ENCODE measurements at places on chromosomes 1 and 21.

GRCh38 chr1:215888159-215888558, 321.1 kb downstream of the KCTD3 start:
- no peak for DNase-seq

DNA sequence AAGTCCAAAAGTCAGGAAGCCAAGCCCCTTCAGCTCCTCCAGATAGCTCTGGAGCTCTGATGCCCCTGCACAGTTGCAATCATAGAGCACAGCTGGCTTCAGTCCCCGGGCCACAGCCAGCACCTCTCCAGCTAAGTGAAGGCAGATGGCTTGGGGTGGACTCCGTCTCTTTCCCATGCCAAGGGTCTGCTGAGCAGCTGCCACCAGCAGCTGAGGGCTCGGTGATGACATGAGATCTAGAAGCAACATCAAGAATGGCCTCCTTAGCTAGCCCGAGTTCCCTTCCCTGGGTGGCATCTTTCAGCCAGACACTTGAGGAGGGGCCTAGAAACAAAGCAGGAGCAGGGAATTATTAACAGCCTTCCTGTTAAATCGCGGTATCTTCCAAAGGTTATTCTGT, 973 bp downstream of the C1orf74 start:
- no peak for DNase-seq

GRCh38 chr1:91549041-91549735, 48.5 kb downstream of the CDC7 start:
- no peak for DNase-seq

GRCh38 chr1:76070538-76070937, 4.0 kb upstream of the ST6GALNAC3 start:
- peak; percentile 81 for DNase-seq

DNA sequence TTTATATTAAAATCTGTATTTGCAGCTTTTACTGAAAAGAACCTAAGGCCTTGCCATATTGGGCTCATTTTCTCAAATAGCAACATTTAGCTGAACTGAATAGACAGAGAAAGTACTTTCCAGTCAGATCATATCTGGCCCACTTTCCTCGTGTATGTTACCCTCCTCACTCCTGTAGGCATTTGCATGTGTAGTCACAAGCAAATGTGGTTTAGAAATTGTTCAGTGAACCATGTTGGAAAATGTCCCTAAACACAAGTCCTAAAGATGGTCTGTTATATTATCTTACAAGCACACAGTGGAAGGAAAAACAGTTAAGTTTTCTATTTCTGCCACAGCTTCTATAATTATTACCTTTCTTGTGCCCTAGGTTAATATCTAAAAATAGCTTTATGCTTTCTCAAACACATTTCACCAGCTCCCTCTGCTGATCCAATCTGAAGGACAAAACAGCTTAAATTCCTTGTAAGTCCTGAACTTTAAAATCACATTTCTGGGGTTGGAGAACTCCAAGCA, 606 bp upstream of the FMO4 start:
- DNase-seq: no peak

- DNase-seq: no peak
These were observed 131.8 kb upstream of the IPO9 start for GRCh38 chr1:201697174-201697573.

DNA sequence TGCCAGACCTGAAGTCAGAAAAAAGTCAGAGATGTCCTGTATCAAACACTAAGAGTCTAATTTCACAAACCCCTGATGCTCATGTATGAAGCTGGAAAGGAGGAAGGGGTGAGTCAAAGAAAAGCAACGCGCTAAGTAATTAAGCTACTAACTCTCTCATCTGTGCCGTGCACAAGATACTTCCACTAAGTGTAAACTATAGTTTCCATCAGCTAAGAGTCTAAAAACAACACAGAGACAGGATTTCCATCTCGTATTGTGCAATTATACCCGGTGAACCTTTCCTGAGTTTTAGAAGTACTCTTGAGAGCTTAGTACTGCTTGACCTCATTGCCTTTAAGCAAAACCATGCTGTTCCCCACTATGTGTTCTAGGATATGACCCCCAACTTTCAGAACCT, 19.0 kb downstream of the DNALI1 start:
- DNase-seq: no peak

DNA sequence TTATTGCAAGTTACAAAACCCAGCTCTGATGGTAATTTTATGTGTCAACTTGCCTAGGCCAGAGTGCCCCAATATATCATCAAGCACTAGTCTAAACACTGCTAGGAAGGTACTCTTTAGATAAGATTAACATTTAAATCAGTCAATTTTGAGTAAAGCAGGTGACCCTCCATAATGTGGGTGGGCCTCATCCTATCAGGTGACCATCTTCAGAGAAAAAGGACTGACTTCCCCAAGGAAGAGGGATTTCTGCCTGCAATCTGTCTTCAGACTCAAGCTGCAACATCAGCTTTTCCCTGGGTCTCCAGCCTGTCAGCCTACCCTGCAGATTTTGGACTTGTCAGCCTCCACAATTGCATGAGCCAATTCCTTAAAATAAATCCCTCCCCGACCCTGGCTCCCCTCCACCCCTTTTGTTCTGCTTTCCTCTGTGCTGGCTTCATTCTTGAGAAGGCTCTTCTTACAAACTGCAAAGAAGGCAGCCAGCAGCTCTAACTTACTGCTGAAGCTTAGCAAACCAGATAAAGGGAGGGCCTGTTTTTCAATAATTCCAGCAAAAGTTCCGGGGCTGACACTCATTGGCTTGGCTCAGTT, 56.4 kb upstream of the RUNX3 start:
- no peak for DNase-seq

DNA sequence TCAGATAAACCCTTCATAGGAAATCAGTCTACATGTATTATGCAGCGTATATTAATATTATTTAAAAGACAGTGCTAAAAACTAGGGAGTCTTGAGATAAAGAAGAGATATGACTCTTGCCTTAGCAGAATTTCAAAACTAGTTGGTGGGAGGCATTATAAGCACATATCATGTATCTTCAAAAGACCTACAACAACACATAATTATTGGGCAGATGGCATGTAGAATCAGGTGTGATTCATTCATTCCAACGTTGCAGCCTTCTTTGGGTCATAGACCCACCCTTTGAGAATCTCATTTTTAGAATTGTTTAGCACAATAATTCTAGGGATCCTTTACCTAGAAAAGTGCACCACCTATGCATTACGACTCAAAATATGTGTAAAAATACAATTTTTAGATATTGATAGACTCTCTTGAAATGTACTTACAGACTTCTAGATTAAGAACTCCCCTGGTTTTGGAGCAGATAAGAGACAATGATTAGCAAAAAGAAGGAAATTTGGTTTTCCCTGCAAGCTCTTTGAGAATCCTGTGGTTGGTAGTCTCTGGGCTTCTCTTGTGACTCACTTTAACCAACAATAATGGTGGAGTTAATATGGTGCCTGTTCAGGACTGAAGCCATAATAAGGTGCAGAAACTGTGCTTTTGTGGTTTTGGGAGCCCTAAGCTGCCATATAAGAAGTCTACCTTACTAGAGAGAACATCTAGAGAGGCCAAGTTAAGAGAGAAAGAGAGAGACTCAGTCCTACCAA, 85.3 kb upstream of the RGS4 start:
- no peak for DNase-seq

DNA sequence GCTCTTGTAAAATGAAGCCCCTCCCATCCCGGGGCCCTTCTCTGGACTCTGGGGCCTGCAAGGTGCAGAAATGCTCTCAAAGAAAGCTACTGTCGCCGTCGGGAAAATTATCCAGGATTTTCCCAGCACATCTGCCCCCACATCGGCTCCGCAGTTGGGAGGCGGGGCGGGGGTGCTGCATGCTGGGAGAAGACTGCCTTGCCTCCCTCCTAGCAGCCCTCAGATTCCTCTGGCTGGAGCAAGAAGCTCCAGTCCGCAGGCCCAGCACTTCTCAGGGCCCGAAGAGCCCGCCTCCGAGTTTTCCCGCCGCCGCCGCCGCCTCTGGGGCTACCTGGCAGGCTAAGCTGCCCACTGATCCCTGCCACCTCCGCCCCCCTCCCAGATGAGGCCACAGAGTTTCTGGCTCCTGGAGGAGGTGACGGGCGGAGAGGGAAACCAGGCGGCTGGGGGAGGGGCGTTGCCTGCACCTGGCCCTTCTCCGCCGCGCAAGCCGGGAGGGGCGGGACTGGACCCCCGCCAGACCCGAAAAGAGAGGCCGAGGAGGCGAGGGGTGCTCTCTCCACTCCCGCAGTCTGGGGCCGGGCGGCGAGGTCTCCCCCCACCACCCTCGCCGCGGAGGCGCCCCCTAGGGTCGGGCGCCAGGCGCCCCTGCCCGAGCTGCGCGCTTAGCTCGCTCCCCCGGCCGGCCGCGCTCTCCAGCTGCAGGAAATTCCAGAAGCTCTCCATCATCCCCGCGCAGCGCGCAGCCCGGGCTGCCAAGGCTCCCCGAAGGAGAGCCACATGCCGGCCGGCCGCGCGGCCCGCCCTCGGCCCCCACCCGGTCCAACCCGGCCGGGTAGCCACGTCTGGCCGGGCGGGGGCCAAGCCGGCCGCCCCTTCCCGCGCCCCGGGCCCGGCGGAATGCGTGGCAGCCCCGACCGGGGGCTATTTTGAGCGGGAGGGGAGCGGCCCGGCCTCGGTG, 28.8 kb downstream of the AHDC1 start:
- peak; percentile 86 for DNase-seq

DNA sequence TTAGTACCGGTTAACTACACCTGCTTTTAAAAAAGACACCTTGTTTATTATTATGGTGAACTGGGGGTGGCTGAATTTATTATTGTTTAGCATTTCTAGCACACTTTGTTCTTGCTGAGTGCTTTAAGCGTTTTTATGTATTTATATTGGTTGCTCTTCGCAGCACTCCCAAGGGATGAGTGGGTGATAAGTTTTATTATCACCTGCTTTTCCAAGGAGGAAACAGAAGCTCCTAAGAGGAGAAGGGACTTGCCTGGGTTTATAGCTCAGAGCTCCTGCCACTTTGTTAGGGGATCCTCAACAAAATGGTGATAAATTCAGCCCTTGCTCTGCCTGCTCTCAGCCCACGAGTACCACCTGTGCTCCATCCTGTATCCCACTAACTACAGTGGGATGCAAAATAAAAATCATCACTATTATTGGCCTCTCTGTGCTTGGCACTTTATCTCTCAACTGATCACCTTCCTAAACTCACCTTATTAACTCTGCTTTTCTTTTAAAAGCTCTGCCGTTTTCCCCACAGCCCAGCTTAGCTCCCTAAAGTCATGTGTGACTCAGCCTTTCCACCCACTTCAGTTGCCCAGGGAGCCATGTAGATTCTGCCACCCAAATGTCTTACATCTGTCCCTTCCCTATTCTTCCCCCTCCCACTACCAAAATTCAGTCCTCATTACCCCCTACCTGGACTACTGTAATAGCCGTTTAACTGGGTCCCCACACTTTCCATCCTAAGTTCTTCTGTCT, 44.5 kb downstream of the BCL9 start:
- no peak for DNase-seq

- DNase-seq: no peak
These were observed 85.7 kb downstream of the ITPKB start for GRCh38 chr1:226653311-226653921.

GRCh38 chr1:183804916-183805841, at the start of gene RGL1:
Gene RGL1 (plus strand): TSS chr1:183805120. CDS start chr1:183805298, 178 bp downstream.
- DNase-seq: peak; percentile 60

- DNase-seq: no peak
These were observed 191.4 kb downstream of the AKT3 start for GRCh38 chr1:243658594-243659105.

DNA sequence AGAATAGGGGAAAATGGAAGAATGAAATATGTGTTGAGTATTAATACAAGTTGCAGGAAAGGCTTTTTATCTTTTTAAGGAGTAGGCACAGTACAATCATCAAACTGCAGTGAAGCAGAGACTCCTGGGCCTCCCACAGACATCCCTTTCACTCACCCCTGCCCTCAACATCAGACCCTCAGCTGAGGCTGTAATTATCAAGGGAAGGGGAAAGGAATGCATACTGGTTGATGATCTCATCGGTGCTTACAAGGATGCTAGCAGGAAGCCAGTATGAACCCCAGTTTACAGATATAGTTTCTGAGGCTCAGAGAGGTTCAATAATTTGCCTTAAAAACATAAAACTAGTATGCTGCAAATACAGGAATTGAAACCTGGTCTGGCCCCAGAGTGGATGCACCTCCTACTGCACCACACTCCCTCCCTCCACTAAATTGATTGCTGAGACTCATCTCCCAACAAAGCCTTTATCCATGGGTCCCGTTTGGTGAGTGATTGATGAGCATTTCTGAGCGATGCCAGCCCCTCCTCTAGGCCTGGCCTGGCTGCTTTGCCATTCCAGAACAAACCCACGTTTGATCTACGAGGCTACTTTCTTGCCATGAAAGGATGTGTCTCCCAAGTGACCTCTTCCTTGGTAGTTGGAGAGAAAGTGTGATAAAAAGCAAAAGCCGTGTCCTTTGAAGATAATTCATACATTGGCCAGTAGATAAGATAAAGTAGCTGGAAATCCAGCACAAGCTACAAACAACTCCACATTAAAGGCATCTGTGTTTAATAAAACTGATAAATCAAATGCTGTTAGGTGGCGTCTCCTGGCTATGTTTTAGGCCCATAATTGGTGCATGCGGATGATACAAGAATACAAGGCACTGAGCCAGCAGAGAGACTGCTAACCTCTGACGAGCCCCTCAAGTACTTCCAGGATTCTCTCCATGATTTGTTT, 233.9 kb upstream of the CAMK1G start:
- DNase-seq: peak; percentile 79

GRCh38 chr1:26771643-26772321, 16.0 kb upstream of the PIGV start:
- DNase-seq: peak; percentile 97

DNA sequence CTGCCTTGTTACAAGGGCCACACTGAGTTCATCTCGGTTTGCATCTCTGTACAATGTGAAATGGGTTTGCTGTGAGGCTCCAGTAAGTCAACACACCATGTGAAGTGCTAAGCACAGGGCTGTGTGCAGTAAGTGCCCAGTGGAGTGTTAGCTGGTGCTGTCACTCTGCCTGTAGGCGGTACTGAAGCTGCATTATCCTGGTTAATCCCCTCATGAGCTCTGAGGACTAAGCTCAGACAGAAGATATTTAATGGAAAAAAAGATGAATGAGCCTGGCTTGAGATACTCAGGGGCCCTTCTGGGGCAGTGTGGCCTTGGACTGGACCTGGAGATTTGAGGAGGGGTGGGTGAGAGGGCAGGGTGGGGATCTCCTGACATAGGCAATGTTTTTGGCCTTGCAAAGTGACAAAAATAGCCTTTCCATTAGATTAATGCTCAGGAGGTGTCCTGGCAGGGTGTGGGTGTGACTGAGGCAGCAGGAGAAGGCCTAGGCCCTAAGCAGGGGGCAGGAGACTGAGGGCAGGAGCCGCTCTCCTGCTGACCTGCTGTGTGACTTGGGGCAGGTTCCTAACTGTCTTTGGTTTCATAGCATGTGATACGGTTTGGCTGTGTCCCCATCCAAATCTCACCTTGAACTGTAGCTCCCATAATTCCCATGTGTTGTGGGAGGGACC, 570.5 kb downstream of the PTPRU start:
- DNase-seq: no peak

Measured in fibroblast of upper back skin (primary cell).